Stomach (tissue), 19 donors: ENCODE measurements at places on chromosomes 2 and 18. TPM values are rescaled to one million over a fixed set of nuclear protein-coding genes. Genes with fewer than 3 reads are reported as not detected.

- H3K27ac ChIP-seq: peak overlapping the region; percentile 76
- no peaks in the 10 kb centered on the region for H3K36me3 ChIP-seq
- H3K27me3 ChIP-seq: no peaks in the 10 kb centered on the region
- H3K4me3 ChIP-seq: no peak overlapping the region
These were observed 188.6 kb upstream of the FN1 start for GRCh38 chr2:215624423-215624829.

CDH20 gene
- not detected for total RNA-seq

DNA sequence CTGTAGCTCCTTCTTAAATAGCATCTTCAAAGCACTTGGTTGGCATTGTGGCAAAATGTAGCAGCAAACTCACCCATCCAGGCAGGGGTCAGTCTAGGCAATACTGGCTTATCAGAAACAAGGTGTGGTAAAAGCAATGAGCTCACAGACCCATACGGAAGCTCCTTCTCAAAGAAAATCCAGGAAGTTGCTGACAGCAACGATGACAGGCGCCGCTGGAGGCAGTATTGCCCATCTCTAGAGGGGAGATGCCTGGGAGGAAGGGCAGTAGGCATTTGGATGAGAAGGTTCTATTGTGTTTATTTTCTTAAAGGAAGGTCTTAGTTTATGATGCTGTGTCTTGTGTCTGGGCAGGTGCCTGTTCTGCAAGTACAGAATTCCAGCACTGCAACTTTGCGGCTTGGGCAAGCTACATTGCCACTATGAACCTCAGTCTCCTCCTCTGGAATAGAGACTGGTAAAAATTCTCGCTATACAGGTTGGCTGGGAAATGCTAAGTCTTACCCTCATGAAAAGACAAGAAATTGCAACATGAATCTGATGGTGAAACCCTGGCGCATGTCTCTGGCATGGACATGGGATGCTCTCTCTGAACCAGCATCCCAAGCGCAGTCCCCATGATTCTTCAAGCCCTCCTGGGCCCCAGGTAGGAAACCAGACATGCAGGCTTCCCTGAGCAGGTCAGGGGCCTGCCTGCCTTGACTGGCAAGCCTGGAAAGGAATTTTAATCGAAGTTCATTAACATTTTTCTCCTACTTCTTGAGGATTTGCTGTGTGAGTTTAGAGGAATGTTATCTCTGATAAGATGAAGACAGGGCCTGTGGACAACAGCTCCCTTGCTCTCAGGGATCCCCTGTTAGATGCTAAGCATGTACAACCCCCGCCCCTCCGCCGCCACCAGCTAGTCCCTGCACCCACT is 156.0 kb downstream of the TFCP2L1 start:
- H3K36me3 ChIP-seq: no peaks in the 10 kb centered on the region
- no peak overlapping the region for H3K4me3 ChIP-seq
- H3K27ac ChIP-seq: no peak overlapping the region
- no peaks in the 10 kb centered on the region for H3K4me1 ChIP-seq

GRCh38 chr2:239181074-239181902 is 219.5 kb downstream of the HDAC4 start:
- no peak overlapping the region for H3K27ac ChIP-seq
- DNase-seq: no peak
- peaks cover 76% of the 10 kb centered on the region for H3K36me3 ChIP-seq
- no peaks in the 10 kb centered on the region for H3K27me3 ChIP-seq
- peaks cover 16% of the 10 kb centered on the region for H3K4me1 ChIP-seq

DNA sequence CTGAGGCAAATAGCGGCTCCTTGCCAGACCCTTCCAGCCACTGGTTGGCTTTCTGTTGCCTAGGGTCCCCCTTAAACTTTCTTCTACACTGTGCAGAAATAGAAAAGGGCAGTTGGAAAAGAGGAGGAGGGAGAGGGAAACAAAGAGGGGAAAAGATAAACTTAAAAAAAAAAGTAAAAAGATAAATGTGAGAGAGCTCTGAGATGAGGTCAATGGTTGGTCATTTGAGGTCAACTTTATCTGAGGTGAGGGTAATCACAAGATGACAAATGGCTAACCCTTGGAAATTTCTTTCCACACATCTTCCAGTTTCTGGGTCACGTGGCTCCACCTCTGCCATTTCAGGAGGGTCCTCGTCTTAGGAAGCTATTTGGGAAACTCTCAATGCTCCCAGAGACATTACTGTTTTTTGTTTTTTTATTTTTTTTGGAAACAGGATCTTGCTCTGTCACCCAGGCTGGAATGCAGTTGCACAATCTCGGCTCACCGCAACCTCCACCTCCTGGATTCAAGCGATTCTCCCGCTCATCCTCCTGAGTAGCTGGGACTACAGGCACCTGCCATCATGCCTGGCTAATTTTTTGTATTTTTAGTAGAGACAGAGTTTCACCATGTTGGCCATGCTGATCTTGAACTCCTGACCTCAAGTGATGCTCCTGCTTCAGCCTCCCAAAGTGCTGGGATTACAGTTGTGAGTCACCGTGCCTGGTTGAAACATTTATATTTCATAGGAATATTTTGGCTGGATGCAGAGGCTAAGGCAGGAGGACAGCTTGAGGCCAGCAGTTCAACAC is 199.9 kb downstream of the TGIF1 start:
- peaks cover 21% of the 10 kb centered on the region for H3K4me1 ChIP-seq
- H3K27ac ChIP-seq: no peak overlapping the region
- no peak for DNase-seq
- H3K36me3 ChIP-seq: no peaks in the 10 kb centered on the region

DNA sequence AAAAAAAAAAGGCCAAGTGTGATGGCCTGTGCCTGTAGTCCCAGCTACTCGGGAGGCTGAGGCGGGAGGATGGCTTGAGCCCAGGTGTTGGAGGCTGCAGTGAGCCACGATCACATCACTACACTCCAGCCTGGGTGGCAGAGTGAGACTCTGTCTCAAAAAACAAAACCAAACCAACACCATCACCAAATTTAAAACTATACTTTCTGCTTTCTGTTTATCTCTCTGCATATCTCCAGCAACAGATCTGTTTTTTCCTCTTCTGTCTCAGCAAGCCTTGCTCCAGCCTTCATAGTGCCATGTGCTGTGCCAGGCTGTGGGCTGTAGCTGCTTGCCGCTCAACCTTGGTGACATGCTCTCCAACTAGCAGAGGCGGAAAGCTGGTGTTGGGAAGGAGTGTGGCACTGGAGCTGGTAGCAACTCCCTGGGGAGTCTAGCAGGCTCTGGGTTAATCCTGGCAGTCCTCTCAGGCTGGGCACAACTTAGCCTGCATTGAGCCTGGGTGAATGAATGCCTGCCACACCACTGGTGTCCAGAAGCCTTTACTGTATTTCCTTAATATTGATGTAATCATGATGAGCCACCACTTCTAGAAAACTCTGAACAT is 204.1 kb downstream of the LDLRAD4 start:
- H3K36me3 ChIP-seq: no peaks in the 10 kb centered on the region
- peaks cover 12% of the 10 kb centered on the region for H3K4me1 ChIP-seq
- no peak for DNase-seq

DNA sequence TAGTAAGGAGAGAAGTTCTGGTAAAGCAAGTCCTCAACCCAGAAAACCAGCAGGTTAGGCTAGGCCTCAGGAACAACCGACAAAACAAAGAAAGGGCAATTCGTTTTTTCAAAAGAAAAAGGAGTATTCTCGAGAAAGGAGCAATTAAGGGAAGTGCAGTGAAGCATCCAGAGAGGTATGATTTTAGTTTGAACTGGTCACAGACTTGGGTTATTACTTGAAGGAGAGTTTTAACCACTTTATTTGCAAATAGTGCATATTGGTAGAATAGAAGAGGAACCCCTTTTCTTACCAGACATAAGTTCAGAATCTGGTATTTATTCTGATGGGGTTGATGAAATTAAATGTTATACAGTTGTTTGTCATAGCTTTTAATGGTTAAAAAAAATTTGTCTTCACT is 110.0 kb upstream of the GCFC2 start:
- no peaks in the 10 kb centered on the region for H3K36me3 ChIP-seq
- no peak overlapping the region for H3K4me3 ChIP-seq
- H3K27ac ChIP-seq: no peak overlapping the region
- no peaks in the 10 kb centered on the region for H3K4me1 ChIP-seq
- H3K27me3 ChIP-seq: no peaks in the 10 kb centered on the region

- H3K4me1 ChIP-seq: peaks cover 24% of the 10 kb centered on the region
- H3K4me3 ChIP-seq: no peak overlapping the region
- no peak for DNase-seq
- no peak overlapping the region for H3K27ac ChIP-seq
- no peaks in the 10 kb centered on the region for H3K27me3 ChIP-seq
These were observed 8.1 kb upstream of the RAB17 start for GRCh38 chr2:237598468-237599208.

GRCh38 chr18:26545335-26546123 is 2.8 kb downstream of the KCTD1 start:
- H3K27me3 ChIP-seq: peaks cover 8% of the 10 kb centered on the region
- H3K4me1 ChIP-seq: peaks cover 72% of the 10 kb centered on the region
- DNase-seq: no peak
- H3K36me3 ChIP-seq: no peaks in the 10 kb centered on the region
- H3K4me3 ChIP-seq: no peak overlapping the region

- H3K36me3 ChIP-seq: peaks cover 19% of the 10 kb centered on the region
- H3K27ac ChIP-seq: no peak overlapping the region
- no peak for DNase-seq
- H3K27me3 ChIP-seq: no peaks in the 10 kb centered on the region
- H3K4me3 ChIP-seq: no peak overlapping the region
These were observed 6.6 kb downstream of the HTRA2 start for GRCh38 chr2:74536166-74536950.

- no peak for DNase-seq
- no peak overlapping the region for H3K27ac ChIP-seq
- no peaks in the 10 kb centered on the region for H3K27me3 ChIP-seq
- peaks cover 45% of the 10 kb centered on the region for H3K36me3 ChIP-seq
- H3K4me1 ChIP-seq: peaks cover 15% of the 10 kb centered on the region
These were observed 129.8 kb downstream of the CTIF start for GRCh38 chr18:48668466-48669179.

GRCh38 chr2:12824351-12824777 is 107.6 kb downstream of the TRIB2 start:
- no peaks in the 10 kb centered on the region for H3K36me3 ChIP-seq
- peak overlapping the region; percentile 53 for H3K27ac ChIP-seq
- peak; percentile 71 for DNase-seq
- no peaks in the 10 kb centered on the region for H3K27me3 ChIP-seq
- no peak overlapping the region for H3K4me3 ChIP-seq
- H3K4me1 ChIP-seq: peaks cover 21% of the 10 kb centered on the region

GRCh38 chr2:181426672-181427071 is 30.5 kb upstream of the ITGA4 start:
- no peaks in the 10 kb centered on the region for H3K36me3 ChIP-seq
- no peaks in the 10 kb centered on the region for H3K4me1 ChIP-seq
- no peak overlapping the region for H3K4me3 ChIP-seq
- DNase-seq: no peak
- no peaks in the 10 kb centered on the region for H3K27me3 ChIP-seq

ONECUT2 gene
- not detected for total RNA-seq

- H3K27ac ChIP-seq: no peak overlapping the region
- H3K4me1 ChIP-seq: peaks cover 9% of the 10 kb centered on the region
- no peaks in the 10 kb centered on the region for H3K36me3 ChIP-seq
- H3K27me3 ChIP-seq: no peaks in the 10 kb centered on the region
These were observed 181.6 kb downstream of the RNF144A start for GRCh38 chr2:7098816-7099215.

GALR1 gene
- total RNA-seq: 0.55 TPM

DNA sequence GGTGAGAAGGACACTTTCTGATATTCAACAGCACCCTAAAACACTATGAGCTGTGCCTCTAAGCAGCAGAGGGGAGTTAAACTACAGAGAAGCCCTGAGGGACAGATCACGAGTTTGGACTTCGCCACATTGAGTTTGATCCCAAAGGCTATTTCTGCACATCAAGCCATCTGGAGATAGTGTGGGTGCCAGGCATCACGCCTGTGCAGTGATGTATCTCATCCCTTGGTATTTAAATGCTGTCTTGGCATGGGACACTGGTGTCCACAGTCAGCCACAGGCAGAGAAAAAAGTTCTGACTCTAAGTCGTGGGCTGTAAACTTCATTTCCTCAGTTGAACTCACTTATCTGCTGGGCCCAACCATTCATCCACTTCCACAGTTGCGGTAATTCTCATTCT is 742.3 kb upstream of the CELF4 start:
- no peaks in the 10 kb centered on the region for H3K36me3 ChIP-seq
- no peaks in the 10 kb centered on the region for H3K27me3 ChIP-seq
- H3K4me1 ChIP-seq: no peaks in the 10 kb centered on the region
- DNase-seq: no peak
- H3K4me3 ChIP-seq: no peak overlapping the region

GRCh38 chr2:145416640-145417039 is 896.7 kb upstream of the ZEB2 start:
- no peaks in the 10 kb centered on the region for H3K27me3 ChIP-seq
- H3K4me1 ChIP-seq: no peaks in the 10 kb centered on the region
- H3K27ac ChIP-seq: no peak overlapping the region
